DMS153 (cell line): ENCODE measurements at places on chromosomes 6 and 20.

- peak; percentile 92 for DNase-seq
Observed at GRCh38 chr6:109465772-109466171, 10.2 kb upstream of the MICAL1 start.

DNA sequence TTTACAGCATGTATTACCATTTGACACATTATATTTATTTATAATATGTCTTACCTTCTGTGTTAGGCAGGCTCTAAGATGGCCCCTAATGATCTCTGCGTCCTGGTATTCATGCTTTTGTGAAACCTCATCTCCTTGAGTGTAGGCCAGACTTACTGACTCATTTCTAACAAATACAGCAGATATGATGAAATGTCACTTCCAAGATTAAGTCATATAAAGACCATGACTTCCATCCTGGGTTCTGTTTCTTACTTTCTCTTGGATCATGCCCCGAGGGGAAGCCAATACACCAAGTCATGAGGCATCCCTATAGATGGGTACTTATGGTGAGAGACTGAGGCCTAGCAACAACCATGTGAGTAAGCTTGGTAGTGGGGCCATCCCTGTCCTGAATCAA, 30.2 kb downstream of the ZHX3 start:
- no peak for DNase-seq

- no peak for DNase-seq
Observed at GRCh38 chr6:42336431-42336830, 115.3 kb downstream of the TRERF1 start.

- DNase-seq, result no peak
Observed at GRCh38 chr20:9031991-9032390, 36.9 kb upstream of the PLCB4 start.

GRCh38 chr6:163750431-163751031, 336.0 kb downstream of the QKI start:
- DNase-seq, result no peak

- DNase-seq, result no peak
Observed at GRCh38 chr6:12479451-12479850, 189.3 kb downstream of the EDN1 start.

DNA sequence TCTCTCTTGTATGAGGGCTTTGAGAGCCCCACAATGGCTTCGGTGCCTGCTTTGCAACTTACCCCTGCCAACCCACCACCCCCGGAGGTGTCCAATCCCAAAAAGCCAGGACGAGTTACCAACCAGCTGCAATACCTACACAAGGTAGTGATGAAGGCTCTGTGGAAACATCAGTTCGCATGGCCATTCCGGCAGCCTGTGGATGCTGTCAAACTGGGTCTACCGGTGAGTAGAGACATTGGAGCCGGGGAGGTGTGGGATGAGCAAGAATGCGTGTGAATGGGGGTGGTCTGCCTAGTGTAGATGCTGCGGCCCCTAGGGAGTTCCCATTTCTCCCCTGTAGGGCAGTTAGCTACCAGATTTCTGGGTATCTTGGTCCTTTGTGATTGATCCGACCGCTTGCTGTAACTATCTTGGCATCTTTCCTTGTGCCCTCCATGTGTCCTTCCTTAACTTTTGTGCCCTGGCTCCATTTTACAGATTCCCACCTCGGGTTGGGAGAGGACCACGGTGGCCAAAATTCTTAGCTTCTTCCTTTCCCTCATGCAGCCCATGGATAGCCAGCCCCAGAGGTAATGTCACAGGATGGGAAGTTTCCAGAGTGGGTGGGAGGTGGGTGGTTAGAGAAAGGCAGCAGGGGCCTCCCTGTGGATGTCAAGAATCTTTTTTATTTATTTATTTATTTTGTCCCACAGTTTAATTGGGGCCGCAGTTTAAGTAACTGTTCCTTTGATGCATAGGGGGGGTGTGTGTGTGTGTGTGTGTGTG, 6.3 kb downstream of the BRD2 start:
- DNase-seq, result no peak
